T-helper 17 cell (primary cell): ENCODE measurements at places on chromosomes 2 and 18. TPM values are rescaled to one million over a fixed set of nuclear protein-coding genes. Genes with fewer than 3 reads are reported as not detected.

The DLGAP1 gene
- 1.6 TPM for total RNA-seq

The CPLX4 gene
- total RNA-seq: not detected

The TUBB6 gene
- total RNA-seq: 1.5 TPM

The KDM3A gene
- 156 TPM for total RNA-seq

The RETREG2 gene
- total RNA-seq: 78.4 TPM

The SLC23A3 gene
- 1.0 TPM for total RNA-seq

The LCT gene
- 0.10 TPM for total RNA-seq

The ANO7 gene
- 0.20 TPM for total RNA-seq

The MYO3B gene
- not detected for total RNA-seq

The SLC8A1 gene
- total RNA-seq: 1.4 TPM

The COLEC11 gene
- total RNA-seq: not detected

The DIPK1C gene
- total RNA-seq: not detected

The SIX3 gene
- total RNA-seq: not detected

The TMEM178A gene
- 0.65 TPM for total RNA-seq

The NEU2 gene
- total RNA-seq: not detected

The CNGA3 gene
- not detected for total RNA-seq

The GALNT5 gene
- not detected for total RNA-seq

The TXNDC9 gene
- 10.1 TPM for total RNA-seq

The PDE1A gene
- total RNA-seq: not detected

The CYTIP gene
- total RNA-seq: 294 TPM

The RUFY4 gene
- total RNA-seq: 0.77 TPM

The KCNJ13 gene
- not detected for total RNA-seq

The ABCB11 gene
- total RNA-seq: not detected

The SLC5A7 gene
- not detected for total RNA-seq

The SPC25 gene
- 0.27 TPM for total RNA-seq

The DYSF gene
- total RNA-seq: 0.34 TPM

The SLC20A1 gene
- total RNA-seq: 113 TPM

The POTEJ gene
- total RNA-seq: not detected

The RGPD3 gene
- 0.21 TPM for total RNA-seq

The CCDC85A gene
- not detected for total RNA-seq

The CTDP1 gene
- 65.1 TPM for total RNA-seq
